ENCODE measurements at places on chromosomes 12 and 14. TPM values are rescaled to one million over a fixed set of nuclear protein-coding genes. Genes with fewer than 3 reads are reported as not detected.

The TAS2R42 gene
- not detected for total RNA-seq

The OTOGL gene
- 5.3 TPM for total RNA-seq

The OR10G2 gene
- not detected for total RNA-seq

The TMEM253 gene
- total RNA-seq, result not detected

The CCDC175 gene
- not detected for total RNA-seq

The C14orf180 gene
- not detected for total RNA-seq

The ZCCHC8 gene
- total RNA-seq, result 32.0 TPM

The RHEBL1 gene
- total RNA-seq, result 0.66 TPM

The DTX1 gene
- total RNA-seq, result not detected

The TEX52 gene
- not detected for total RNA-seq

The KIF26A gene
- 12.4 TPM for total RNA-seq

The PLA2G1B gene
- not detected for total RNA-seq
